ENCODE measurements at places on chromosomes 12 and 14. TPM values are rescaled to one million over a fixed set of nuclear protein-coding genes. Genes with fewer than 3 reads are reported as not detected.

GRIP1 gene
- polyA plus RNA-seq: 26.9 TPM

SLC8A3 gene
- 0.62 TPM for polyA plus RNA-seq

ENDOU gene
- polyA plus RNA-seq: 0.40 TPM

DNA sequence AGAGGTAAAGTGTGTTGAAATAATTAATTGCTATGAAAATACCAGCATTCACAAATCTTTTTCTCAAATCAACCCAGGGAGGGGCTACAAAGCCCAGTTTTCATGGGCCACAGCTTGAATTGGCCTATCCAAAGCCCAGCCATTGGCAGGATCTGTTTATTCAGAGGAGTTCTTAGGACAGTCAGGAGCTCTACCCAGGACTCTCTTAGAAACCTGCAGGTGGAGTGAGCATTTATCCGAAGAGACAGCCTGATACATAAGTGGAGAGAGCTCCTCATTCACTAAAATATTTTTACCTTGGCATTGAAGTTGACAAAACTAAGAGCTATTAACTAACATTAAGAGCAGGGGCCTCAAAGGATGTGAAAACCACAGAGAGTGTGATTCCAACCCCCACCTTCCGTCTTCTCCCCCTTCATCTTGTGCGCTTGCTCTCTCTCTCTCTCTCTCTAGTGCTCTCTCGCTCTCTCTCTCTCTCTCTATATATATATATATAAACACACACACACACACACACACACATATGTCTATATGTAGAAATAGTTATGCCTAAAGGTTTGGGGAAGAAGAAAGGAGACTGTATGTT, 315.5 kb downstream of the SNAPC1 start:
- DNase-seq: no peak

DNA sequence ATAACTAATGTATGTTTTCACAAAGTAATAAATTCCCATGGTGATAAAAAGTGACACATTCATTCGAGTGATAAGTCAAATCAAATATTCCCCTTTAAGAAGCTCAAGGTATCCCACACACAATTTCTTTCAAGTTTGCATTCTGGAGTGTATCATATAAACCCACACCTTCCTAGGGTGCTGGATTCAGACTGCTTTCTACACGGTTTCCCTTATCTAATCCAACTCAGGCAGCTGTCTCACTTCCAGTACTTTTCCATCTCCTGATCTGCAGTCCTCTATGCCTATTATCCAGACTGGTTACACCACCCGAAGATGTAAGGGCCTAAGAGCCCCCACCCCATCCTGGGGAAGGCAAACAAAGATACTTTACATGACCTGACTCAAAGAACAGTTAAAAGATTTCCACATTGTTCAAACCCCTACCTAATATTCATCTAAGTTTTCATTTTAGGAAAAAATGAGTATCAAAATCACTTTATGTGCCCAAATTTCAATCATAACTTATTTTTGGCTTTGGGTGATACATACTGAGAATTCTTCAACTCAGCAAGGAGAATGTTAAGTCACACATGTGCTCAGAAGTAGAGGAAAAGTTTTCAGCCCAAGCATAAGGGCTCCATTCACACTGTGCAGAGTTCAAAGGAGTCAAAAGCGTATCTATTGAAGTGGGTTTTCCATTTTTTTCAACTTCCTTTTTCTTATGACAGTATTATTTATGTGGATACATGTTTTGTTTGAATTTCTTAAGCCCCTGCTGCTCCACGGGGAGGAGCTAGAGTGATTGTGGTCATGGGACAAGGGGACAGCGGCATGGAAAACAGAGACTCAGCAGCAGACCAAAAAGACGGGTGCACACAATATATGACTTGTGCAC, 41.8 kb downstream of the CORO1C start:
- DNase-seq: no peak

GRCh38 chr14:99511421-99512109, 30.4 kb downstream of the CCNK start:
- DNase-seq: no peak

GRCh38 chr12:69936214-69936731, 111.2 kb downstream of the MYRFL start:
- DNase-seq: peak; percentile 19

DNA sequence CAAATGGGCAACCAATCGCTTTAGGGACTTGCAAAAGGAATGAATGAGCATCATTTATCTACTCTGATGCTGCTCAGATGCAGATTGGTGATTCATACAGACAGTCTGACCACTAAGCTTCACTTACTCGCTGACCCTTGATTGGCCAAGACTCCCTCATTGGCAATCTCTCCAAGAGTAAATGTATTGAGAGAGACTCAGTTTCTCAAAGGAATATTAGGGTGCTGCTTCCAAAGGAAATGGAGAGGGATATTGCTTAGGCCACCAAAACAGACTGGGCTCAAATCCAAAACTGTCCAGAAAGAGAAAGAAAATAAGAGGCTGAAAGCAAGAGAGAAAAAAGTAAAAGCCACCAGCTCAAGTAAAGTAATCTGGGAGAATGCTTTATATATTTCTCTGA, 785.2 kb downstream of the GALC start:
- DNase-seq: no peak

DNA sequence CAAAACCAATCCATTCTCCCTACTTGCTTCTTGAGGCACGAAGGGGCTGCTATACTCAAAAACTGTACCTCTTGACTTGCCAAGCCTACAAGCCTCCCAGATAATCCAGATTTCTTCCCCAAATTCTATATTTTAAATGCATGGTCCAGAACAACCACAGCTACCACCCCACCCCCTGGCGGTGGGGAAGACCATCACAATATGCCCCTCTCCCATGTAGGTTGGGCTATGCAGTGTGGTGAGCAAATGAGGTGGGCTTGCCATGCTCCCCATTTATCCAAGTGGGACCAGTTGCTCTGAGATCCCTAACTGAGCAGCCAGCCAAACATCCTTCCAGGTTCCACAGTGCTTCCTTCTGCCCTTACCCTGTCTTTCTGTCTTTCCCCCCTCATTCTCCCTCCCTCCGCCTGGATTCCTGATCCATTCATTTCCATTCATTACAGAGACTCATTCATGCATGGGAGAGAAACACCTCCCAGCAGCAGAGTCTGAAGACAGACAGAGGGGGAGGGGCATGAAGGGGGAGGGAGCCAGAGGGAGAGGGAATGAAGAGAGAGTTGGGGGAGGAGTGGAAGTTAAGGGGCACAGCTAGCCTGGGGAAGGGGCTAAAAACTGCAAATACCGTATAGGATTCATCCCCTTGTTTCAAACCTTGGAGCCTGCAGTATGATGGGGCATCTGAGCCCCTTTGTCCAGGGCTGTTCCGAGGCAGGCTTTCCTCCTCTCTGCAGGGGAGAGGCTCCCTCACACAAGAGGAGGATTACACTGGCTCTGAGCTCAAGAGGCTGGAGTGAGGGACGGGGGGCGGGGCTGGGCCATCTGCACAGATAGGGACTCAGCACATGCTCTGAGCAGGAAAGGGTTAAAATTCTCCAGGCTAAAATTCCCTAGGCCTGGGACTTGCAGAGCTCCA, 4.4 kb downstream of the ZNF219 start:
- peak; percentile 84 for DNase-seq

- no peak for DNase-seq
Measured at GRCh38 chr12:64571411-64571810, 38.9 kb upstream of the RASSF3 start.

DNA sequence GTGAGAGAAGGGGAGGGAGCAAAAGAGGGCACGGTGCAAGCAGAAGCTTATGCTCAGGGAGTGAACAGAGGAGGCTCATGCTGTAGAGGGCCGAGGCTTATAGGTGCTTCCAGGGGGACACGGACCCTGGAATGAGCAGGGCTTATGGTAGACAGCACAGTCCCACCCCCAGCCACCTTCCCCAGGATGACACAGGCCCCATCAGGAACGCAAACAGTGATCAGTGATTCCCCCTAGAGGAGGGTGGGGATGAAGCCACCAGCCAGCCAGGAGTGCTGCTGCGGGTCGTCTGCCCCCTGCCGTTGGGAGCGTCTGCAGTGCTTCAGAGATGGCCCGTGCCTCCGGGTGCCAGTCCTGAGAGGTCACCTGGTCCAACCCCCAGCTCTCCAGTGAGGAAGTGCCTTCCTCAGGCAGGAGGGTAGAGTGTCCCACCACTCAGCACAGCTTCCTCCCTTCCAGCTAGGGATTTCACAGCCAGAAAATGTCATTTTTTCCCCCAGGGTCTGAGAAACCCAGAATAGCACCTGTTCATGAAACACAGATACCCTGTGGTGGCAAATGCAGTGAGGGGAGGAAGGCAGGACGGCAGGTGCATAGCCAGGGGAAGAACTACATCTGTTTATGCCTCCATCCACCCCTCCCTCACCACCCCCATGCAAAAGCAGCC, 60.7 kb downstream of the SLC6A12 start:
- DNase-seq: no peak

- no peak for DNase-seq
Measured at GRCh38 chr14:69002069-69002468, 23.0 kb upstream of the ACTN1 start.

GRCh38 chr12:65171073-65171472, 1.7 kb downstream of the LEMD3 start:
- DNase-seq: peak; percentile 8

DNA sequence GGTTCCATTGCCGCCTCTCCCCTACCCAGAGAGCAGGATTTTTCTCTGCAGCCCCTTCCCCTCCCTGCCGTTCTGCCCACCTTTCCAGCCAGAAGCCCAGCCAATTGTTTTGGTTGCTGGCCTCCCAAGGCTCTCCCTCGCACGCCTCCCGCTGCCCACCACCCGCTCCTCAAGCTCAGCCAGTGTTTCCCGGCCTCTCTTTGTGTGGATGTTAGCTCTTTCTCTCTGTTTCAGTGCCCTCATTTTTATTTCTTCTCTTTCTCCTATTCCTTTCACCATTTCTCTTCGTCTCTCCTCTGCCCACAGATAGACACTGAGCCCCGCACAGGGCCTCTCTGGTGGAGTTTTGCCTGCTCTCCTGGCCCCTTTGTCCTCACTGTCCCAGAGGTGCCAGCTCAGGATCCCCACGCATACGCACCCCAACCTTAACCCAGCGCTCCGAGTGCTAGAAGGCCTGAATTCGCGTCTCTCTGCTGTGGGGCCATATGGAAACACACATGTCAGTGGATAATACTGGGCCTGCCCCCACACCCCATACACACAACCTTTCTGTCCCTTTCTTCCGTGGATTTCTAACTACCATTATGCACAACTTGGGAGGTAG, 54.9 kb downstream of the SMUG1 start:
- no peak for DNase-seq

DNA sequence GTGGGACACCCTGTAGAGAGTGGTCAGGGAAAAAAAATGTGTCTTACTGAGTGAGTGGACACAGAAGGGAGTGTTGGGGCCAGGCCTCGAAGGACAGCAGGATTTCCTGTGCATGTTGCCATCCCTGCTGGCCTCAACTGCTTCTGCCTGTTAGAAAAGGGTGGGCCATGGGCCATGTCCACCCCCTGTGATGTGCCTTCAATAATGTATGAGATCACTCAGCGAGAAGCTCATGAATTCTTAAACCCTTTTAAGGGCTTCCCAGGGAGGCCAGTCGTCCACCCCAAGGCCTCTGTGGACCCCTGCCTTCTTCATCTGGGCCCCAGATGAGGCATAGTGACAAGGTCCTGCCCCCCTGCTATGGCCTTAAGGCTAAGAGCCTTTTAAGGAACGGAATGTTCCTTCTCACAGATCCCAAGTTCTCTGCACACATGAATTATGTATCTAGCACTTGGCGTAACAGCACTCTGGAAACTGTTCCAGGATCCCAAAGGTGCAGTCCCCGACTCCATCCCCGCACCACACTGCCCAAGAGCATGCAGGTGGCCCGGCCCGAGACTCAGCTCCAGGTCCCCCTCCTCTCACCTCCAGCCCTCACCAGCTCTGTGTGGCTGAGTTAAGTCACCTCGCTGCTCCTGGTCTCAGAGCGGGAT, 8.9 kb upstream of the C14orf132 start:
- no peak for DNase-seq

DNA sequence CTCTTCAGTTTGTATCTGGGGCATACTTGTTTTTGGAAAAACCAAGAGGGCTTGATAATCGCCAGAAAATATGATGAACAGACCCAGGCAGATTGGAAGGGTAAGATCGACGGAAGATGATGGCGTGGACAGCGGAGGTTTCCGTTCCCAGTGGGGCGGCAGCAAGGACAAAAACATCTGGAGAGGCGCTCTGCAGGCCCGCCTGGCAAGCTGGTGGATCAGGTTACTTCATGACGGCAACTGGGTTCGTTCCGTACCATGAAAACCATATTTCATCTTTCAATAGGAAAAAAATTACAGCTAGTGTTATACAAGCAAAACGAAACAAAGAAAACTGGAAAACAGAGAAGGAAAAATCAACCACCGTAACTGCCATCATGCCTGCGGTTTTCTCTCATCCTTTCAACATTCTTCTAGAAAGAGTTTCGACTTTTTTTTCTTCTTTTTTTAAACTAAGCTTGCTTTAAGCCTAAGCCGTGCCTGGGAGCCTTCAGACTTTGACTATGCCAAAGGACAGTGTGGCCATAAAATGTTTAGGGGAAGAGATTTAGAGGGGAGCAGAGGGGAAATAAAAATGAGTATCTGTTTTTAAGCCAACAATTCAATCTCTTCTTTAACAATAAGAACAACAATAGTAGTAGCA, 210.5 kb downstream of the FOXN3 start:
- DNase-seq: no peak

GRCh38 chr14:73232984-73233383, 4.3 kb upstream of the PAPLN start:
- no peak for DNase-seq

DNA sequence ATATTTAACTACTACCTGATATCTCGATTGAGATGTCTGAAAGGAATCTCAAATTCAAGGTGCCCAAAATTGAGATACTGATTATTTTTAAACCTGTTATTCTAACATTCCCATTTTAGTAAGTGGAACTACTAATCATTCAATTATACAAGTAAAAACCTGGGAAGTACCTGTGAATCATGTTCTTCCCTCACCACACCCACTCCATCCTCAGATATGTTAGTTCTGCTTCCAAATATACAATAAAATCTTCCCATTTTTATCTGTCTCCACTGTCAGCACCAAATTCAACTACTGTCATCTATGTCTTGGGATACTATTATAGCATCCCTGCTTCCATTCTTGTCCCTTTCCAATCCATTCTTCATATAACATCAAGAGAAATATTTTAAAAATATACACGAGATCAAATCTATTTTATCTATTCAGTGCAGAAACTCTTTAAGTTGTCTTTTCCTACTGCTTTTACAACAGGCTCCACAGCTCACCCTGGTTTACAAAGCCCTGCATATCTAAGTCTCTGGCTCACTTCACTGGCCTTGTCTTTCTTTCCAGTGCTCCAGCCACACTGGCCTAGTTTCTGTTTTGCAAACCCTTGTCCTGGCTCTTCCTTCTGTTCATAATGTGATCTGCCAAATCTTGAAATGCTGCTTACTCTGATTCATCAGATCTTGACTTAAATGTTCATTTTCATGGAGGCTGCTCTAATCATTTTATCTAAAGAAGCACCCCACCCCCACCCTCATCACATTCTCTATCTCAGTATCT, 122.3 kb downstream of the PTPRR start:
- DNase-seq: no peak

DNA sequence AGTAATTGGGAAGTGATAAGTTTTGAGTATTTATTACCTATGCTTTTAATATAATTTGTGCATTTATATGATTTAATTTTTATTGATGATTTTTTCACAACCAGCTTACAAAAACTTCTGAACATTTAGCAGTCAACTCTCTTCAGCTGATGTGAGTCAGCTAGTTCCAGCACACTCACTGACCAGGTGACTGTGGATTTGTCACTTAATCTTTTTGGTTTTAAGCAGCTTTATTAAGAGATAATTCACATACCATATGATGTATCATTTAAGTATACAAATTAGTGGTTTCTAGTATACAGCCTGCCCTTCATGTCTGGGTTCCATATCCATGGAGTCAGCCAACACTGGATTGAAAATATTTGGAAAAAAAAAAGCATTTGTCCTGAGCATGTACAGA, 103.5 kb downstream of the SYNE2 start:
- DNase-seq: no peak
